Inflammatory macrophage (primary cell): ENCODE measurements at places on chromosomes 13 and 19.

- no peak for DNase-seq
Observed at GRCh38 chr19:41926763-41927496, 1.3 kb downstream of the ERFL start.

DNA sequence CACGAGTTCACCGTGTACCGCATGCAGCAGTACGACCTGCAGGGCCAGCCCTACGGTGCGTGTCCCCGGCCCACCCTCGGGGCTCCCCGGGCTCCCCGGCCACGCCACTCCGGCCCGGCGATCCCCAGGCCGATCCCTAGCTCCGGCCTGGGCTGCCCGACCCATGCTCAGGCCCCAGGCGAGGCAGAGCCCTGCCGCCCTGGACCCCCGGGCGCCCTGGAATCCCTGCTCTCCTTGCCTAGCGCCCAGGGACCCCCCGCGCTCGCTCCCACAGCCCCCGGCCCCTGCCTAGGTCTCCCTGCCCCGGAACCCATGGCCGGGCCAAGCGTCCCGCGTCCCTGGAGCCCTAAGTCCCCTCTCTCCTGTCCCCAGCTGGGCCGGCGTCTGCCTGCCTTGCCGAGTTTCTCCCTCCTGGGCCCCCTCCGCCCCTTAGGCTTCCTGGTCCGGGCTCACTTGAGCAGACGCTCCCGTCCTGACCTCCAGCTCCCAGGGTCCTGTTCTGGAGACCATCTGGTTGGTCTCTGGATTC, 494 bp downstream of the NCLN start:
- no peak for DNase-seq

- DNase-seq: no peak
Observed at GRCh38 chr13:106117035-106117434, 418.4 kb downstream of the EFNB2 start.

DNA sequence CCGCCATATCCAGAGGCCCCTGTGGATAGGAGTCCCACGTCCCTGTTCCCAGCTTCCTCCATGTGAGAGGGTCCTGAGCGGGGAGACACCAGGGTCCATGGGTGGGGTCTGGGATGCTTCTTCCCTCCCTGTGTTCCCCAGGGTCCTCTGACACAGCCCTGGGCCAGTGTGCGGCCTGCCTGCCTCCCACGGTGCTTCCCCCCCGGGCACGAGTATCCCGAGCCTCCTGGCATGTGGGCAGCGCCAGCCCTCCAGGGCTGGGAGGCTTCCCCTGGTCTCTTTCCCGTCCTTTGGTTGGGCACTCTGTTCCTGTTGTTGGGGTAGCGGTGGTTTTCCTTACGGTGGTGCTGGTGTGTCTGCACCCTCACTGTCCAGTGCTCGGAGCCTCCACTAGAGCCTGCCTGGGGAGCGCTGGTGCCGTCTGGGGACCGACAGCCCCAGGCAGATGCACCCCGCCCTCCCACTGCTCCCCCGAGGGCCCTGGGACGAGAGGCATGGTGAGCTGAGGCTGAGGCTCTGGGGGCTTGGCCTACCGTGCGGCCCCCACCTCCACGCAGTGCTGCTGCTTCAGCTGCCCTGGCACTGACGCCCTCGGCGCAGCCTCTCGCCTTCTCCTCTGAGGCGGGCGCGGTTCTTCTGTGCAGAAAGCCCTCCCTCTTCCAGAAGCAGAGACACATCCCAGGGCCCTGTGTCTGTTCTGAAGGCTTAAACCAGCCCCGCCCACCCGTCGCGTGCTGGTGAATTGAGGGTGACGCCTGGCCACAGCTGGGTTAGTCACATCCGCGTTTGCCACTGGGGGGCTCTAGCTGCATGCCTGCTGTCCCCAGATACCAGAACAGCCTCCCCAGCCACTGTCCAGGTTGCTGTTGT, 27.9 kb downstream of the PLEKHJ1 start:
- peak; percentile 37 for DNase-seq

- no peak for DNase-seq
Observed at GRCh38 chr19:46637224-46637623, 1.2 kb upstream of the GNG8 start.

DNA sequence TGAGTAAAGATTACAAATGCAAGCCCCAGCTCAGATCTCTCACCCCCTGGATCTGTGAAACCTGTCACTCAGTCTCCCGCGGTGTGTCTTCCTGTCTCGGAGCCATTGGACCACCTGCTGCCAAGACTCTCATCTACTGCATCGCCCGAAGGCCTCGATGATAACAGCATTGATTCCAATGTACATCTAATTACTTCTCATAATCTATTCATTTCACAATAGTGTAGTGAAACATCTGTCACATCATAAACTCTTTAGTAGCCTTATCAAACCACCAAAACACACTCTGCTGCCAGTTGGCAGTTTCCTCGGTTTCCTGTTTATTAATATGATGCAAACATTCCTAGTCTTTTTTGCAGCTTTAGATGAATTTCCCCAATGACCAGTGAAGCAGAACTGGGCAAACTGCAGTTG, 220.3 kb downstream of the POU4F1 start:
- no peak for DNase-seq

- no peak for DNase-seq
Observed at GRCh38 chr19:38455031-38455430, 21.5 kb downstream of the RYR1 start.

DNA sequence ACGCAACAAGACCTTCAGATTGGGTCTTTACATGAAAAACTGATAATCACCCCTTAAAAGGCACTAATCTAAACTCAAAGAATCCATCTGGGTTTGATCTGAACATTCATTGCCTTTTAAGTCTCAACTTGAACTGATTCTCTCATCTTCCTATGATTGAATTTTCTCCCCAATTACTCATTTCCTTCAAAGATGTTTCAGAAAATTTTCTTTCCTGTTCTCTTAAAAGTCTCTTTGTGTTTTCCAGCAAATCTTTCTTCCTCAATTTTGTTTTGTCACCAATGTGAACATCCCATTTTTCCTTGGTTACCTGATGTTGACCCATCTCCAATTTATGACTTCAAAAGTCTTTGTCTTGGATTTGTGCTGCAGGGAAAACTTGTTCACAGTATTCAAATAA, 234.3 kb downstream of the DACH1 start:
- DNase-seq: no peak

- peak; percentile 81 for DNase-seq
Observed at GRCh38 chr19:41175801-41176777, 16.9 kb upstream of the CYP2S1 start.

GRCh38 chr19:43634068-43634467, 5.6 kb downstream of the CADM4 start:
- no peak for DNase-seq

- DNase-seq: no peak
Observed at GRCh38 chr13:113109151-113110047, 3.8 kb downstream of the F7 start.

DNA sequence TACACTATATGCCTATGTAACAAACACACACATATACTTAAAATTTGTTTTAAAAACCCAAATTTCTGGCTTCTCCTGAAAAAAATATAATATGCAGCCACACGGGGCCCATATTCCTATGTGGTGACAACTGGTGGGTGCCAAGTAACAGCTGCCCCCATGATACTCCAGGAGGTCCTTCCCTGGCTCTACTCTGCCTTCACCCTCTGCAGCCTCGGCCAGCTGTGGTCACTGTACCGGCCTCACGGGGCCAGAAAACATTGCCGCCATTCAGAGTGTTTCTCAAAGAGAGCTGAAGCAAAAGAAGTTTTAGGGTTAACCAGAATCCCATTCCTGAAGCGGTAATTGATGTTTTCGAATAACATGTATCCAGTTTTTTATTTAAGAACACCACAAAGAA, 32.6 kb upstream of the POP4 start:
- no peak for DNase-seq

DNA sequence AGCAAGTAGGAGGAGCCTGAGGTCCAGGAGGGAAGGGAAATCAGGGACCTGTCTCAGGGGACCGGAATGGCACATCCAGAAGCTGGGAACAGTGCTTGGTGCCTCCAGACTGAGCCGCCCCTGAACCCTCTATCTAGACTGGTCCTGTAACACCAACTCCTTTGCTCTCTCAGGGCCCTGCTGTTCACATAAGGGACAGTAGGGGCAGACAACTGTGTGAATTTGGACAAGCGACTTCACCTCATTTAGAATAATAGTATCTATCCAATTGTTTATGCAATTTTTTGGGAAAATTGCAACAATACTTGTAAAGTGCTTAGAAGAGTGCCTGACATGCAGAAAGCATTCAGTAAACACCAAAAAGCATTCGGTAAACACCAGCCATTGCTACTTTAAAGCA, 14.0 kb downstream of the SYMPK start:
- DNase-seq: peak; percentile 1

DNA sequence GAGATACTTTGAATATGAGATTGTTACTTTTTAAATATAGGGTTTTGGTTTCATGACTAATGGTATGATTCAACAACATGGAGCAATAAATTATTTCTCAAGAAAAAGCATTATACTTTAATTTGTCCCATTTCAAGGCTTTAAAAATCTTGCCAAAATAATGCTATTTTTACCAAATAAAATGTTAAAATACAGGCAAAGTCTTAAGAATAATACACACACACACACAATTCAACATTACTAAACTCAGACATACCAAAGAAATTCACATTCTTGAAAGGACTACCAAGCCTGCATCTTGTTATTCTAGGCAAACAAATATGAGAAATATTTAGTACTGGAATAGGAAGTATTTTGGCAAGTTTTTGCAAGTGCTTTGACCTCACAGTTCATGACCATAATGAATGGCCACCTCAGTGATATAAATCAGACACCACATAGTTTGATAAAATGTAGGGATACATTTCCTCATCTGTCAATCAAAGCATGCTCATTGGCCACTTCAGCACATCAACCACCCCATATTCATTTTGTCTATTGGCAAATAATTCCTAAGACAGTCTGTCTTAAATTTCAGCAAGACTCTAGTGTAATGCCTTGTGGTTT, 107.2 kb downstream of the NALCN start:
- DNase-seq: no peak

DNA sequence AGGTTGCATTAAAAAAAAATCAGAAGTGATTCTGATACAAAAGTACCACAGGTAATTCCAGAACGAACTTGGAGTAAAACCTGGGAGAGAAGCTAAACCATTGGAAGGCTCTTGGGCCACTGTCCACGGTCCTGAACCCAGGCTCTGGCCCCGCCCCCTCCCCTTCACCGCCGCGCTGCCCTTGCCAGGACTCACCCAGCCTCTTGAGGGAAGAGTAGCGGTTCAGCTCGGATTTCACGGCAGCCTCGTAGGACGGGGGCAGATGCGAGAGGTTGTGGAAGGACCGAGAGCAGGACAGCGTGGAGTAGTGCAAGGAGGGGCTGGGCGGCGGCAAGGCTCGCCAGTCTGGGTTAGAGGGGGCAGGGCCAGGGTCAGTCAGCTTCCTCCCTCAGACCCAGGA, 5.7 kb downstream of the SHISA7 start:
- peak; percentile 47 for DNase-seq

DNA sequence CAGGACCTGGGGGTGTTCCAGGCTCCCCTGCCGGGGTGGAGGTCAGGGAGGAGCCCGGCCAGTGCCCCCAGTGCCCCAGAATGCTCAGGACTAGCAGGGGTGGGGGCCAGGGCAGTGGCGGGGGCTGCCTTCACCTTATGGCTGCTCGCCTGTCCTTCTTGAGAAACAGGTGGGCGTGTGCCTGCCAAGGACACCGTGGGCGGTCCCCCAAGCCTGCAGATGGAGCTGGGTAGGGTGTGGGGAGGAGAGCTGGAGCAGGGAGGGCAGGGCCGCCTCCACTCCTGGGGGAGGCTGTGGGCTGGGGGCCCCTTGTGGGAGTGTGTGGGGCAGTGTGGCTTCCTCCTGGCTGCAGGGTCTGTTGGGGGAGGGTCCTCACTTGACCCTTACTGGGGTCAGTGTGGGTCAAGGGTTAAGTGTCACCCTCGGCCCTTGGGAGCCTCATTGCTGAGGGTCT, 160.1 kb downstream of the KDM4B start:
- DNase-seq: no peak

DNA sequence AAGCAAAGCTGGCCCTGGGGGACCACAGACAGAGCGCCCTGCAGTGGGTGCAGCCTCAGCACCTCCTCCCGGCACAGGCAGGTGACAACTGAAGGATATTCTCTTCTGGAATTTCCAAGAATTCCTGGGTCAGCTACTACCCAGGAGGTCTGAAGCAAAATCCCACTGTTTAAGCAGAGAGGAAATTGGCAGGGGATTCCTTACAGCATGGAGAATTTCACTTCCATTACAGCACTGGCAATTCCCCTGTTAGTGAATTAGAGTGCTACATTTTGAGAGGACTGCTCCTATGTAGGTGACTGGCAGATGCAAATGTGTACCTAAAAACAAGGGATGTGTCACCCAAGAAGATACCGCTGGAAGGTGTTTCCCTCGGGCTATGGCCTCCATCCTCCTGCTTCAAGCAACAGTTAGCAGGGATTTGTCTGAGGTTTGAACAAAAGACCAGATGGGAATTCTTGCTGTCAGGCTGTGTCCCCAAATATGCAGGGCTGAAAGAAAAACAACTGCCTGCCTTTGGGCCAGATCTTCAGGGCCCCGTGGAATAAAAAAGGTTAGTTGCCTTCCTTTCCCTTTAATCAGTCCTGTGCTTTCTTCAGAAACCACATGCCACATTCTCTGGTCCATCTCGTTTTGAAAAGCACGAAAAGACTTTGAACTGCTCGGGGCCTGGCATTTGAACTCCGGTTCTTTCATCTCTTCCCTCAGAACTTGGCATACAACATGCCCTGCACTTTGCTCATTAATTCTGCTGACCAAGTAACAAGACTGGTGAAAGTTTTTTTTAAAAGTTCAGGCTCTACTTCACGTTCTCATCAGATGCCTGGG, 296.4 kb downstream of the DNAJC15 start:
- DNase-seq: no peak

GRCh38 chr13:29845440-29846056, 4.9 kb downstream of the UBL3 start:
- no peak for DNase-seq

- no peak for DNase-seq
Observed at GRCh38 chr13:30325668-30326067, 18.3 kb upstream of the KATNAL1 start.

- no peak for DNase-seq
Observed at GRCh38 chr19:15516363-15516762, 8.0 kb downstream of the CYP4F22 start.

GRCh38 chr13:72217142-72217541, 350.1 kb upstream of the DACH1 start:
- DNase-seq: no peak

- DNase-seq: no peak
Observed at GRCh38 chr19:46442808-46443450, 14.2 kb upstream of the PNMA8C start.

- DNase-seq: no peak
Observed at GRCh38 chr13:45356966-45357672, 16.1 kb upstream of the TPT1 start.

- DNase-seq: no peak
Observed at GRCh38 chr19:17965370-17966128, 1.4 kb upstream of the KCNN1 start.

DNA sequence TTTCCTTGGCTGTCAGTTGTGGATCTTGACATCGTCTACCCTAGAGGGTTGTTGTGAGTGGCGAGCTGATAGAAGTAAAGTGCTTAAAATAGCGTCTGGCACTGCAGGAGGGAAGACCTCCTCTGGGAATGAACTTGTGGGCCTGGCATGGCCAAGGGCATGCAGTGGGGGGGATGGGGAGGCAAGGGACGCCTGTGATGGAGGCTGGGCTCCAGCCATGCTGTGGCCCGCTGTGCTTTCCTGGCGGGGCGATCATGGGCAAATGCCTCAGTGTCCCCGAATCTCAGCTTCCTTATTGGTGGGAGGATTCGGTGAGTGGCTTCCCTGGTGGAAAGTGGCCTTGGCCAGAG, 10.7 kb downstream of the CARM1 start:
- DNase-seq: no peak
